Fibroblast of lung (primary cell): ENCODE measurements at places on chromosomes 2 and 18. TPM values are rescaled to one million over a fixed set of nuclear protein-coding genes. Genes with fewer than 3 reads are reported as not detected.

DNA sequence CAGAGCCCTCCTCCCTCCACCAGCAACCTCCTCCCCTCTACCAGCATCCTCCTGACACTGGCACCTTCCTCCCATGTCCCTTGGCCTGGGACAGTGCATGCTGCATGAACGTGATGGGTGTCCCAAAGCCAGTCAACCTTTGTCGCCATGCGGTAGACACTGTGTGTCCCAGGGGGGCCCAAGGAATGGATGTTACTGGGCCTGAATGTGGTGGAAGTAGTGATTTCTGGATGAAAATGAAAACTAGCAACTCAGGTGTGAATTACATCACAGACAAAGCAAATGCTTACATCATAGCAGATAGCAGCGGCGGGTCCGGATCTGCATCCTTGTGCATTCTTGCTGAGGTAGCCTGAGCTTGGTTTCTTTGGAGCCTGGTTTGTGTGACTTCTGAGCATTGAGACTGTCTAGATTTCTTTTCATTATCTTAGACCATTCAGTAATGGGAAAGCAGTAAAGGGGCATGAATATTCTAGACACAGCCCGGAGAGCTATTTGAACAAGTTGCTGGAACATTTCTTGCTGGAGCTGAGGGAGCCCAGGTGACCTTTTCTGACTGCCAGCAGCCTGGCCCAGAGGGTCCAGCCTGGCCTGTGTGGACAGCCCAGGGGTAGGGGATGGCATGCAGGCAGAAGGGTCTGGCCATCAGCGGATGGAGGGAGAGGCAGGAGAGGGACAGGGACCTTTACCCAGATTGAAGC is 100.4 kb downstream of the FAM210A start:
- DNase-seq, result no peak

The RFTN2 gene
- polyA plus RNA-seq, result 0.73 and 0.95 TPM in 2 replicates

The SAG gene
- polyA plus RNA-seq, result not detected in 2 replicates

The TSGA10 gene
- 0.65 and 0.70 TPM in 2 replicates for polyA plus RNA-seq

- no peak for DNase-seq
Observed at GRCh38 chr2:16677875-16678274, 12.2 kb upstream of the CYRIA start.

- peak; percentile 62 for DNase-seq
Observed at GRCh38 chr2:32947484-32948143, 861 bp downstream of the LTBP1 start.

GRCh38 chr2:128358941-128359731 is 40.5 kb upstream of the HS6ST1 start:
- no peak for DNase-seq

The DRC1 gene
- polyA plus RNA-seq, result 0.10 and 0.14 TPM in 2 replicates

DNA sequence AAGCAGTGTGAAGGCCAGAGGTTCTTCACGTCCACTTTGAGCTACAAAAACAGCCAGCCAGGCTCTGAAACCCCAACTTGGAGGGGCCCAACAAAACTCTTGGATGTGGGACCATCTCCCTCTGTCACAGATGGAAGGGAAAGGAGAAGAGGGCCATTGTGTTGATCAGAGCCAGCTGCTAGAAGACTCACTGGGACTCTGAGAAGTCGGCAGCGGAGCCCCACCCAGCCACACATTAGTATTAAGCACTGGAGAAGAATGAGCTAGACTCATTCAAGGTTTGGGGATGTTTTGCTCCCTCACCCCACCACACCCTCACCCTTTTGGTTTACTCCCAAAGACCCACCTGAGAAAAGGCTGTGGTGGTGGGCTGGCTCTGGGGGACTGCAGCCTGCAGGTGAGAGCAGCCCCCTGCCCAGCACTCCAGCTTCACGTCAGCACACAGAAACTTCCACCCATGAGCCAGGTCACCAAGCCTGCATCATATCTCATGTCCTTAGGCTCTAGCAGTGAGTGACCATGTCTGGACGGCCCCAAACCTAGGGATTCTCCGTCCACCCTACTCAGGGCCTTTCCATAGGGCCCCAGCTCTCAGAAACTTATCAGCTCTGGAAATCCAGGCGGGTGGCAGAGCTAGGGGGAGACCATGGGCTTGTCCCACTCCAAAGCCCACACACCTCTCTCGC is 12.6 kb downstream of the TEX51 start:
- DNase-seq, result no peak

GRCh38 chr18:50341443-50341842 is 33.4 kb upstream of the SKA1 start:
- DNase-seq, result no peak

DNA sequence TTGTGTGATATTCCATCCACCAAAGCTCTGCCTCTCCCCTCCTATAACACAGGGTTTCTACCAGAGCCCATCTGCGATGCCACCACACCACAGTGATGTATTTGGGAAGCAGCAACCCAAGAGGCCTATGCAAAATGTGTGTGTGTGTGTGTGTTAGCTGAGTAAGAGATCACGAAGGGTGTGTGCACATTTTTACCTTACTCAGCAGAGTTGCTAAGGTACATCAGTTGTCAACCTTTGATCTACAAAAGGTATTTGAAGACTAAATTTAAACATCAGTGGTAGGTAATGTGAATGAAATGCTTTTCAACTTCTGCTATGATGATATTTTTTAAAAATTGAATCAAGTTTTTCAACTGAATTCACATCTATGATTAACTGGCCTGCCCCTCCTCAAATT is 227.6 kb downstream of the FBXO15 start:
- no peak for DNase-seq

GRCh38 chr18:75923169-75923568 is 495.7 kb upstream of the SMIM21 start:
- DNase-seq, result peak; percentile 96

- DNase-seq, result no peak
Observed at GRCh38 chr2:26616706-26617587, 24.2 kb downstream of the CIB4 start.

The RNF138 gene
- polyA plus RNA-seq, result 15.8 and 21.0 TPM in 2 replicates

GRCh38 chr2:27916293-27916995 is 25.9 kb downstream of the BABAM2 start:
- DNase-seq, result no peak

The REG3G gene
- polyA plus RNA-seq, result not detected in 2 replicates

DNA sequence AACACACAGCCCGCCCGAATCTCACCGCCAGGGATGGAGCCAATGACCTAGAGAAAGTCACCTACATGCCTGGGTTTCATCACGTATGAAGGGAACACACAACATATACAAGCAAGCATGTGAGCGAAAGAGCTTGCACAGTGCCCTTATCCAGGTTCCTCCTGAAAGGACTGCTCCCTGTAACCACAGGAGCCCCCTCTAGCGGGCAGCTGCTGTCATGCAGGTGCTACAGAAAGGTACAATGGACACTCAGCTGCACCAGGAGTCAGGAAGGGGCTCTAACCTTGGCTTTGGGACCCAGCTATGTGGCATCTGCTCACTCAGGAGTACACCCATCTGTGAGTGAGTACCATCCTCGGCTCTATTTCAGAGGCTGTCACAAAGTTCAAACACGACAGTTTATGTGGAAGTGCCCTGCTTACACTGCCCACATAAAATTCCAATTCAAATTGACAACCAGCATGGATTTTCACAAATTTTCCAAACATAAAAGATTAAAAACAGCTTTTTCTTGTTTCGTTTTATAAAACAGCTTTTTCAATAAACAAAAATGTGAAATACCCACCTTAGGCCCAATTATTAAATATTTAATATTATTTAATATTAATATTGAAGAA is 3.5 kb downstream of the NDUFA10 start:
- peak; percentile 35 for DNase-seq

DNA sequence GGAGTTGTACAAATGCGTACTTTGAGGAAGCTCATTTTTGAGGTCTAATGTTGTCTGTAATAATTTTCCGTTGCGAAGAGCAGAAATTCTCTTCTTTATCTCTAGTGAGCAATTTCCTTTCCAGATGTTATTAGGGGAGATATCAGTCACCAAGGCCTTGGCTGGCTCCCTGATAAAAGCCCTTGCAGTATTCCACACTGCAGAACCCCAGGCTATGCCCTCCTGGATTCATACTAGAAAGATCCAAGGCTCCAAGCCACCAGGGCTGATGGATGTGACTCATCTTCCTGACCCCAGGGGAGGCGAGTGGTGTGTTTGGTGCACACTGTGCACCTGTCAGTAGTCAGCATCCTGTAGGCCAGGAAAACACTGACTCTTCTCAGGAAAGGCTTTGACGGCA is 34.7 kb downstream of the INO80C start:
- DNase-seq, result peak; percentile 21

The ATP6V1B1 gene
- 0.85 and 1.0 TPM in 2 replicates for polyA plus RNA-seq

The DNAH6 gene
- 0.01 TPM in 1 of 2 replicates, not detected in the other for polyA plus RNA-seq

DNA sequence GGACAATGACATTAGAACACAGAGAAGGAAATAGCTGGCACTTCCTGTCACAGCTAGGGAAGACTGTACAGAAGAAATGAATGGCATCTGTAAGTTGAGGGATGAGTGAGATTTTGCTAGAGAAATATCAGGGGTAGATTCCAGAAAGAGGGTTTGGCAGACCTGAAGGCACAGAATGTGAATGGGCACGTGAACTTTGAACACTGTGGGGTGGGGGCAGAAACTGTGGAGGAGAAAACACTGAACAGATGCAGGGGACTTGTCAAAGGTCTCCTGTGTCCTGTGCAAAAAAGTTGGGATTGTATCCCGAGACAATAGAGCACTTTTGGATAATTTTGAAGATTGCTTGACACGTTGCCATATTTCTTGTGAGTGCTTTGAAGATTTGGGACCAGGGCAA is 88.0 kb downstream of the PPP1R1C start:
- DNase-seq, result no peak

DNA sequence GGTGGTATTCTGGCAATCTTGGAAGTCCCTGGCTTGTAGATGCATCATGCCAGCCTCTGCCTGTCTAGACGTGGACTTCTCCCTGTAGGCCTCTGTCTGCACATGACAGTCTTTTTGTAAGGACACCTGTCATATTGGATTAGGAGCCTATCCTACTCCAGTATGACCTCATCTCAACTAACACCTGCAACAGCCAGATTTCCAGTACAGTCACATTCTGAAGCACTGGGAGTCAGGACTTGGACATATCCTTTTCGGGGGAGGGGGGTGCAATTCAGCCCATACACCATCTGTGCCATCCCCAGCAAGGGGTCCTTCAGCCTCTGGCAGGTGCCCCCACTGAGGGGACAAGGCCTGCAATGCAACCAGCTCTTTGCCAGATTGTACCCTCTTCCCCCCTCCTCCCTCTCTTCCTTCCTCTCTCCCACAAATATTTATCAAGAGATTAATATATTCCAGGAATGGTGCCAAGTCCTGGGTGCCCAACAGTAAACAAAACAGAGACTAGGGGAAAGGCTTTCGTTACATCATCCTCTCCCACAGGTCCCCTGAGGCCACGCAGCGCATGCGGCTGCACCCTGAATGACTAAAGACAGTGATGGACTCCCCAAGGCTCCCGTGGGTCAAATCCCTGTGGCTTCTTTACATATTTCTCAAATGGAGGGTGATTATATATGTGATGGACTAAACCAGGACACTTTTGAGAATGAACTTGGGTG is 20.5 kb upstream of the MYCN start:
- no peak for DNase-seq

The CDH7 gene
- not detected in 2 replicates for polyA plus RNA-seq

GRCh38 chr2:11582612-11582861 is 48.7 kb downstream of the GREB1 start:
- no peak for DNase-seq

The CIB4 gene
- polyA plus RNA-seq, result not detected in 2 replicates
